ENCODE measurements at places on chromosomes 16 and 17.
A peak's percentile ranks its signal among the peaks of the same experiment; 100 is the strongest.

DNA sequence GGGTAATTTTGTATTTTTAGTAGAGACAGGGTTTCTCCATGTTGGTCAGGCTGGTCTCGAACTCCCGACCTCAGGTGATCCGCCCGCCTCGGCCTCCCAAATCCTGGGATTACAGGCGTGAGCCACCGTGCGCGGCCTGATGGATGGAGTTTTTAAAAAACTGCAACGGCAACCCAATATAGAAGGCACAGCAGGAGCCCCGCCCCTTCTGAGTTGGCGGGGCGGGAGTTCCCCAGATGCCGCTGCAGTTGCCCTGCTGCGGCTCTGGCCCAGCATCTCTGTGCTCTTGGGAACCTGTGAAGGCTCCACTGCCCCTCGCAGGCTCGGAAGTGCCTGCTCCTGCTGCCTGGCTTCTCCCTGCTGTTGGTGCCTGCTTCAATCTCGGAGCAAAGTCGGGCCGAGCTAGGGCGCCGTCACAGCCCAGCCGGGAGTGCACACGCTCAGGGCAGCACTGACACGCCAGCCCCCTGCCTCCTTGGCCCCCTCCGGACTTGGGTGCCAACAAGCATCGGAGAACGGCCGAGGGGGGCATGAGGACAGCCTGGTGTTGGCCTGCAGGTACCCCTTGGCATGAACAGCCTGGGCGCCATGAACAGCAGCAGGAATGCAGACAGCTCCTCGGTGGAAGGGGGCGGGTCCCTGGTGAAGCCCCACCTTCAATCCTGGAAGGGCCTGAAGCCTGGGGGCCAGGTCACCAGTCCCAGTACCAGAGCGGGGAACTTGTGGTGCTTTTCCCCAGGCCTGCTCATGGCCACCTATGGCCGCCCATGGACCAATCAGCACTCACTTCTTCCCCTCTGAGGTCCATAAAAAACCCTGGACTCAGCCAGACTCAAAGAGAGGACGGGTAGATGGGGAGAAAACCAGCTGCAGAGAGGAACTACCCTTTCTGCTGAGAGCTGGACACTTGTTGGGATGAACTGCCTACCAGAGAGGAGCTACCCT lies 2.3 kb upstream of the NT5M start:
- DNase-seq, result no peak

GRCh38 chr16:86626966-86627365 lies 48.6 kb downstream of the FOXL1 start:
- DNase-seq, result no peak

GRCh38 chr17:76635039-76635438 lies 8.5 kb downstream of the ST6GALNAC1 start:
- no peak for DNase-seq

- DNase-seq, result no peak
Measured at GRCh38 chr16:8552487-8553221, 37.7 kb downstream of the TMEM114 start.

- no peak for DNase-seq
Measured at GRCh38 chr17:72813481-72813880, 279.0 kb downstream of the SLC39A11 start.

GRCh38 chr17:76307299-76307965 lies 644 bp downstream of the QRICH2 start:
- no peak for DNase-seq

GRCh38 chr17:62206550-62206949 lies 141.5 kb upstream of the MED13 start:
- DNase-seq, result no peak

- no peak for DNase-seq
Measured at GRCh38 chr16:89293276-89294143, 76.0 kb downstream of the ZNF778 start.

- no peak for DNase-seq
Measured at GRCh38 chr17:12745486-12745885, 43.8 kb upstream of the ARHGAP44 start.

DNA sequence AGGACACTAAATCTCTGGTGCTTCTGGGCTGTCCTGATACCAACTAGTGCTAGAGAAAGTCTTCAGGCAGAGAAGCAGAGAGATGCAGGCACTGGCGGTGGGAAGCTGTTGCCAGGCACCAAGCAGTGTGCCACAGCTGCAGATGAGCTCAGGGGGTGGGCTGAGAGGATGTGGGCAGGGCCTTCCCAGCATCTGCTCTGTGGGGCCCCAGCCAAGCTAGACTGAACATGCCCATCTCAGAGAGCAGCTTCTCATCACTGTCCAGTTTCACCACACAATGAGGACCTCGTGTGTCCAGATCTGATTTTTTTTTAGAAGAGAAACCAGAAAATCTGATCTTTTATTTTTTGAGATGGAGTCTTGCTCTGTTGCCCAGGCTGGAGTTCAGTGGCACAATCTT lies 17.1 kb downstream of the PSKH1 start:
- peak; percentile 82 for DNase-seq

DNA sequence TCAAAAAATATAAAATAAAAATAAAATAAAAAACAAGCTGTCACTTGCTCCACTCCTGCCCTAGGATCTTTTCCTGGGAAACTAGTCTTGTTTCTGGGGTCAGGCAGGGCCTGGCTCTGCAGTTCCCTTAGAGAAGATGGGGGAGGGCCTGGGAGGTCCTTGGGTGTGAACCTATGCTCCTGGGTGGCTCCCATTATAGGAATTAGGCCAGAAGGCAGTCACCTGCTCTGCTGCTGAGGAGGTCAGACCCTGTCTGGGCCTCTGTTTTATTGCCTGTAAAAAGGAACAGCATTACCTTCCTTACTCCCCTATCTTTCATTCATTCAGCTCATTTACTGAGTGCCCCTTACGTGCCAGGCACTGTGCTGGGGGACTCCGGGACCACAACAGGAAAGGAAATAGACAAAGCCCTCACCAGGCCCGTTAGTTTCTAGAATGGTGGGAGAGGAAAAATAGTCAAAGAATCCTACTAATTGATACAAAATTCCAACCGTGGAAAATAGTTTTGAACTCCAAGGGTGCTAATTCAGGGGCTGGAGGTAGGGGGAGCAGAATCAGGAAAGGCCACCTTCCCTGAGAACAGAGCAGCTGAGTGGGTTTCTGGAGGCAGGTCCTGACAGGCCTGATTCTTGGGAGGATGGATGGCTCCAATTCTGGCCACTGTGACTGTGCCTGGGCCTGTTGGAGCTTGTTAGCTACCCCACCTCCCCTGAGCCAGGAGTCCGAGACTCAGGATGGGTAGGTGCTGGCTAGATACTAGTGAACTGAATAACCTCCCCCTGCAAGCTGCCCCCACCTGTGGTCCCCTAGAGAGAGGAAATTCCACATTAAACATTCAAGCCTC lies 1.3 kb upstream of the SLC46A1 start:
- no peak for DNase-seq

- no peak for DNase-seq
Measured at GRCh38 chr16:68760671-68761275, 23.7 kb downstream of the CDH1 start.

GRCh38 chr17:3763777-3764170 lies 37.2 kb downstream of the ITGAE start:
- no peak for DNase-seq

DNA sequence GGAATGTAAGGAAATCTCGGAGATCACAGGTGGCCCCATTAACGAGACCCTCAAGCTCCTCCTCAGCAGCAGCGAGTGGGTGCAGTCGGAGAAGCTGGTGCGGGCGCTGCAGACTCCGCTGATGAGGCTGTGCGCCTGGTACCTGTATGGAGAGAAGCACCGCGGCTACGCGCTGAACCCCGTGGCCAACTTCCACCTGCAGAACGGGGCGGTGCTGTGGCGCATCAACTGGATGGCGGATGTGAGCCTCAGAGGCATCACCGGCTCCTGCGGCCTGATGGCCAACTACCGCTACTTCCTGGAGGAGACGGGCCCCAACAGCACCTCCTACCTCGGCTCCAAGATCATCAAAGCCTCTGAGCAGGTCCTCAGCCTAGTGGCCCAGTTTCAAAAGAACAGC lies 16.2 kb downstream of the MLYCD start:
- DNase-seq, result no peak

- DNase-seq, result no peak
Measured at GRCh38 chr17:16052486-16052885, 52.9 kb downstream of the TTC19 start.

GRCh38 chr17:78484271-78485246 lies 92.6 kb downstream of the DNAH17 start:
- no peak for DNase-seq

- peak; percentile 65 for DNase-seq
Measured at GRCh38 chr16:4011225-4011939, 104.9 kb downstream of the ADCY9 start.

DNA sequence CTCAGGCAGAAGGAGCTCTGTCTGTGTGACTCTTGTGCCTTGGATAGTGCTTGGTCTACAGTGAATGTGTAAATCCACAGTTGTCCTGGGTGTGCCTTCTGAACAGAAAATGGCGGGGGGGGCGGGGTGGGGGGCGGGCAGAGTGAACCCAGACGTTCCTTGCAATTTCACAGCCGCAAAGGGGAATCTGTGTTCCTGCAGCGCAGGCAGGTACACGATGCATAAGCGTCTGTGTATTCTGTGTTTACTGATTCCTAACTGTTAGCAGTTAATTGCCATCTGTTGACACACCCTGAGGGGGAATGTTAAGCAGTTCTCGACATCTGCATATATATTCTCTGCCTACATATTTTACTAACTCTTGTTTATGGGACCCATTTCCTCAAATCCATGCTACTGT lies 123.5 kb upstream of the ZFHX3 start:
- no peak for DNase-seq

DNA sequence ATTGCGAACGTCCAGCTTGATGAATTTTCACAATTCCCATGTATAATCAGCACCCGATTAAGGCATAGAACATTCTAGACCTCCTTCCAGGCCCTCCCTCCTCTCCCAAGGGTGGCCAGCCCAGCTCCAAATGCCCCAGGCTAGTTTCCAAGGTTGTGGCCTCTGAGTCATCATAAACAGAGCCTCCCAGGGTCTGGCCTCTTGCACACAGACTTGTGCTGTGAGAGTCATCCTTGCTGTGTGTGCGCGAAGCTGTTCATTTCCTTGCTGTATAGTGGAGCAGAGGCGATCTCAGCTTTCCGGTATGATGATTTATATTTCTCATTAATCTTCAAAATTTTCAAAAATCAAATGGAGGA lies 20.5 kb upstream of the JPH3 start:
- DNase-seq, result peak; percentile 88

GRCh38 chr17:72862276-72862999 lies 230.1 kb downstream of the SLC39A11 start:
- no peak for DNase-seq

GRCh38 chr17:2924211-2924610 lies 128.0 kb downstream of the RAP1GAP2 start:
- no peak for DNase-seq

GRCh38 chr17:28045304-28045703 lies 2.8 kb downstream of the NLK start:
- no peak for DNase-seq

GRCh38 chr17:57810721-57811637 lies 38.9 kb downstream of the MRPS23 start:
- DNase-seq, result peak; percentile 80

DNA sequence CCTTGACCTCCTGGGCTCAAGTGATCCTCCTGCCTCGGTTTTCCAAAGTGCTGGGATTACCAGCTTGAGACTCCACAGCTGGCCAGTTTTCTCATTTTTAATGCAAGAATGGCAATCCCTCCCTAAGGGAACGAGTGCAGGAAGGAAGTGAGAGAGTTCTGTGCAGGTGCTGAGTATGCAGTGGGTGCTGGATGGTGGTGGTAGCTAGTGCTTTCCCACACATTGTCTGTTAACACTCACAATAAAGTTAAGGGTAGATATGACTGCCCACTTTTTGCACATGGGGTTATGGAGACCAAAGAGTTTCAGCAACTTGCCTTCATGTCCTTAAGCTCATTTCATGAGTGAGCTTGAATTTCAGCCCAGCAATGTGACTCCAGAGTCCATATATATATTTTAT lies 18.5 kb downstream of the RGS9 start:
- no peak for DNase-seq

DNA sequence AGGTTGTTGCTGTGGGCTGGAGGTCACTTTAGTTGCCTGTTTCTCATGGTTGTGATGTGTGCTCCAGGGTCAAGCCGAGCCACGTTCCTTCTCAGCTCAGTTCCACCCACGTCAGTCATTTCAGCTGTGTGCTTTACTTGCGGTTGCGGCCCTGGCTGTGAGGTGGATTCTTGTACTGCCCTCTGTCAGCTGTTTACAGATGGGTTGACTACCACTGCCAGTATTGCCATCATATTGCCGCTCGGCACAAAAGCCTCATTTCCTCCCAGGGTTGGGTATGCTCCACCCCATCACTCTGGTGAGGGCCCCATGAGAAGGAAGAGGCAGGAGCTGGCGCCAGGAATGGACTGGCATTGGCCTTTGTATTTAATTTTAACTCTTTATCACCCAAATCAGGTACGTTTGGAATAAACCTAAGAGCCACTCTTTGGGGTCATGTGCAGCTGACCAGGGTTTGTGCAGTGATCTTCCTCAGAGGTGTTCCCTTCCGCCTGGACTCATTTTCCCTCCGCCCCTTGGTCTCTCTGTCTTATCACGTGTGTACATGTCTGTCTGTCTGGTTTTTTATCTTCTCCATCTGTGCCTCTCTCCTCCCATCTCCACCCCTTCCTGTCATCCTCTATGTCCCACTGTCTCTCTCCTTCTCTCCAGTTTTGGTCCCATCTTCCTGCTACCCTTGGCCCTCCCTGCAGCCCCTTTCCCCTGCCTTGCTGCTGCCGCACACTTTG lies 25.0 kb downstream of the METTL22 start:
- no peak for DNase-seq

GRCh38 chr16:30941600-30942425 lies 7.1 kb upstream of the ORAI3 start:
- DNase-seq, result no peak

GRCh38 chr17:7572588-7573323 lies 6.7 kb upstream of the CD68 start:
- DNase-seq, result peak; percentile 98

DNA sequence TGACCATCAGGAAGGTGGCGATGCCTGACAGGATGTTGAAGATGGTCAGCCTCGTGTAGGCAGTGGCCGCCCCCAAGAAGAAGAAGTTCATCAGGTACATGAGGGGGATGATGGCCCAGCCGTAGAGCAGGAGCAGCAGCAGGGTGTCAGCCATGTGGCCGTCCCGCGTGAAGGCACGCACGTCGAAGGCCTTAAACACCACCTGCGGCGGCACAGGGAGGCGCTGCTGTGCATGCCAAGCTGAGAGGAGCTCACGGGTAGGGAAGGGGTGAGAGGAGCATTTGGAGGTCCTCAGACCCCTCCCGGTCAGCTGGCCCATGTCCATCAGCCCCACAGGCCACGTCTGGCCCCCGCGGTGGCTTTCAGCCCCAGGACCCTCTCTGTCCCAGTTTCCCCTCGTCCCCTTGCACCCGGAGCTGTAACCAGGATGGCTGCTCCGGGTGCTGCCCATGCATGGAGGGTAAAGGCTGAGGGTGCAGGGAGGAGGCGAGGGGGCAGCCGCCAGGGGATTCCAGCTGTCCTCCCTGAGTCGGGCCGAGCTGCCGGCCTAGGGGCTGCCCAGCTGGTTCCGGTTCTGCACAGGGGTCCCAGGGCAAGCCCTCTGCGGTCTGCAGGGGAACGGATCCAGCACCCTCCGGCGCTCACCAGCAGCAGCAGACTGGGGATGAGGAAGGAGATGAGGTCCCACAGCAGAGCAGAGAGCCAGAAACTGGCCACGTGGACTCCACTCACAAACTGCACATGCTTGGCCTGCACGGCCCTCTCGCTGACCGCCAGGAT lies 17.1 kb upstream of the RNPS1 start:
- DNase-seq, result no peak

- DNase-seq, result no peak
Measured at GRCh38 chr16:6725634-6726331, 606.9 kb upstream of the RBFOX1 start.

GRCh38 chr17:31565652-31566051 lies 174.2 kb downstream of the RAB11FIP4 start:
- DNase-seq, result no peak

- DNase-seq, result no peak
Measured at GRCh38 chr16:88985521-88985920, 8.5 kb upstream of the CBFA2T3 start.

Measured in smooth muscle cell of the brain vasculature (primary cell).